ENCODE measurements at places on chromosomes 5 and 9. TPM values are rescaled to one million over a fixed set of nuclear protein-coding genes. Genes with fewer than 3 reads are reported as not detected.

- no peaks in the 10 kb centered on the region for H3K36me3 ChIP-seq
- no peaks in the 10 kb centered on the region for H3K27me3 ChIP-seq
- no peak overlapping the region for H3K4me3 ChIP-seq
- no peaks in the 10 kb centered on the region for H3K4me1 ChIP-seq
- H3K27ac ChIP-seq: no peak overlapping the region
Measured at GRCh38 chr5:166909926-166910325, 1381.5 kb upstream of the WWC1 start.

The NFIB gene
- total RNA-seq: 173 TPM

- no peak for DNase-seq
- no peaks in the 10 kb centered on the region for H3K36me3 ChIP-seq
- no peak within 1 kb of the TSS for H3K27ac ChIP-seq
- no peaks in the 10 kb centered on the region for H3K27me3 ChIP-seq
Measured at GRCh38 chr9:35958104-35958837, at the start of gene OR2S2. TSS of gene OR2S2 (minus strand) at chr9:35958154. CDS start at chr9:35958098, 56 bp downstream.

DNA sequence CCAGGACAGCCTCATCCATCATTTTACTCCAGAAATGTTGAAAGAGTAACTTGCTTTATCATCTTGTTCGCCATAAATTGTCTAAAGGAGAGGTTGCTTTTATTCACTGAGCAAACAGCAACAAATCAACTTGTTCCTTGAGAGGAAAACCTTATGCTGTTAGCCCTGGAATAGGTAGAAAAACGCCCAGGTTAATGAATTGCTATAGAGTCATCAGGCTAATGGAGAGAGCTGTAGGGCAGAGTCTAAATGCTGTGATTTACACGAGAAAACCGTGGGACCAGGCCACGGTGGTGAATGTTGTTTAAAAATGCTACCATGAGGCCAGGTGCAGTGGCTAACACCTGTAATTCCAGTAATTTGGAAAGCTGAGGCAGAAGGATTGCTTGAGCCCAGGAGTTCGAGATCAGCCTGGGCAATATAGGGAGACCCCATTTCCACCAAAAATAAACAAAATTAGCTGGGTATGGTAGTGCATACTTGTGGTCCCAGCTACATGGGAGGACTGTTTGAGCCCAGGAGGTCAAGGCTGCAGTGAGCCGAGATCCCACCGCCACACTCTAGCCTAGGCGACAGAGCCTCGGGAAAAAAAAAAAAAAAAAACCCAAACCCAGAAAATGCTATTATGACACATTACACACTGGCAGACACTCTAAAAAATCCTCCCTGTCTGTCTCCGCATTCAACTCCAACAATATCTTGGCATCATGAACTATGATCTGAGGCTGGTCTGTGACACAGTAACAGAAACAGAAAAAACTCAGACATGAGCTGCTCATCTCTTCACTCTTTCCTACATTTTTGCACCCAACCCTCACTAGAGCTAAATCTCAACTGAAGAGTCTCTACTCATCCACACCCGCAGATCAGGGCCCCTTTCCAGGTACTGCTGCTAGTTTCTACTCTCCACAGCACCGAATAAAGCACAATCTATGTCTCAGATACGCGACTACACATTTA, 118.6 kb upstream of the RETREG1 start:
- H3K36me3 ChIP-seq: no peaks in the 10 kb centered on the region
- no peak for DNase-seq
- H3K27ac ChIP-seq: no peak overlapping the region
- H3K4me1 ChIP-seq: no peaks in the 10 kb centered on the region

- H3K27me3 ChIP-seq: no peaks in the 10 kb centered on the region
- H3K4me1 ChIP-seq: no peaks in the 10 kb centered on the region
- no peak for DNase-seq
- H3K4me3 ChIP-seq: no peak overlapping the region
- no peaks in the 10 kb centered on the region for H3K36me3 ChIP-seq
Measured at GRCh38 chr5:53194086-53194485, 84.5 kb upstream of the MOCS2 start.

DNA sequence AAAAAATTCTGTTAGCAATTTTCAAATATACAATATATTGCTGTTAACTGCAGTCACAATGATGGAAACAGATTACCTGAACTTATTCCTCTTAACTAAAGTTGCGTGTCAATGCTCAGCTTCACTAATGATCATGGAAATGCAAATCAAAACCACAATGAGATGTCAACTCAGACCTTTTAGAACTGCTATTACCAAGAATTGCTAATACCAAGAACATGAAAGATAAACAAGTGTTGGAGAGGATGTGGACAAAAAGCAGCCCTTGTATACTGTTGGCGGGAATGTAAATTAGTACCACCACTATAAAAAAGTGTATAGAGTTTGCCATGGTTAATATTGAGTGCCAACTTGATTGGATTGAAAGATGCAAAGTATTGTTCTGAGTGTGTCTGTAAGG, 1409.7 kb upstream of the CDH18 start:
- H3K36me3 ChIP-seq: no peaks in the 10 kb centered on the region
- DNase-seq: no peak
- no peaks in the 10 kb centered on the region for H3K27me3 ChIP-seq
- H3K27ac ChIP-seq: no peak overlapping the region
- H3K4me1 ChIP-seq: no peaks in the 10 kb centered on the region
- no peak overlapping the region for H3K4me3 ChIP-seq

- H3K4me3 ChIP-seq: no peak overlapping the region
- H3K27ac ChIP-seq: no peak overlapping the region
- H3K27me3 ChIP-seq: no peaks in the 10 kb centered on the region
- no peaks in the 10 kb centered on the region for H3K4me1 ChIP-seq
Measured at GRCh38 chr5:61504143-61504770, 172.2 kb downstream of the ZSWIM6 start.

DNA sequence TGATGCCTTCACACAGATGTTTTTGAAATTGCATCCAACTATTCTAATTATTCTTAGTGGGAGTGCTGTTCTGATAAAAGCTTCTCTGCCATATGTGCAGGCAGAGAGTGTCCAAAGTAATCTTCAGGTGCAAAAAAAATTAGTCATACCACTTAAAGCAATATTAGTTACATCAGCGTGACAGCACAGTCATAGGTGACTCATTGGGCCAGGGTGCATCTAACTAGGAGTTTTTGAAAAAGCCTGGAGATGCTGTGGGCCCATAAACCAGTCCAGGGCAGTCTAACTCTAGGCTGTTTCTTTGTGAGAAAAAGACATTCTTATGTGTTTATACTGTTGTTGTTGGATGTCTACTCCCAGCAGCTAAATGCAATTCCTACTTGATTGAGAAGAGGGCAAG, 33.0 kb upstream of the C6 start:
- H3K4me1 ChIP-seq: no peaks in the 10 kb centered on the region
- H3K36me3 ChIP-seq: no peaks in the 10 kb centered on the region
- no peak overlapping the region for H3K27ac ChIP-seq
- no peaks in the 10 kb centered on the region for H3K27me3 ChIP-seq
- H3K4me3 ChIP-seq: no peak overlapping the region

The SH2D3C gene
- total RNA-seq: 3.6 TPM

The ARHGEF28 gene
- total RNA-seq: 16.0 TPM

Data from uterus (tissue), 4 donors.